ENCODE measurements at places on chromosomes 12 and 14.

GRCh38 chr12:26269562-26270284, 74.3 kb downstream of the SSPN start:
- DNase-seq: no peak

DNA sequence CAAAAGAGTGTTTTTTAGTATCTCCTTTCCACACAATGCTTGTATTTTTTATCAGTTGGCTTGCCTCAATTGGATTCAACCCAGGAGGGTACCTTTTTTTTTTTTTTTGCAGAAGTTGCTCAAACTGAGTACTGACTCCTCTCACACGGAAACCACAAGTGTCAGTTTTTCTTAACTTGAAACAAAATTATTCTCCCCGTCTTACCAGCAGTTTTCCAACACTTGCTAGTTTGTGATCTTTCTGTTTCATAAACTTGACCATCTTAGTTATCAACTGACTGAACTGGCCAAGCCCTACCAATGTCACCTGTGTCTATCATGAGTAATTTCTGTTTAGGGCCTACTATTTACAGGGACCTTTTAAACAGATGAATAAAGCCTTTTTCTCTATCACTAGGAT, 34.1 kb upstream of the ITPR2 start:
- no peak for DNase-seq

GRCh38 chr14:36580856-36581831, 1.3 kb downstream of the NKX2-8 start:
- DNase-seq: no peak

- no peak for DNase-seq
Observed at GRCh38 chr14:96816281-96816680, 19.1 kb downstream of the VRK1 start.

- DNase-seq: no peak
Observed at GRCh38 chr12:115897729-115898128, 379.8 kb downstream of the MED13L start.

GRCh38 chr12:122909442-122910288, 13.7 kb upstream of the VPS37B start:
- DNase-seq: no peak

DNA sequence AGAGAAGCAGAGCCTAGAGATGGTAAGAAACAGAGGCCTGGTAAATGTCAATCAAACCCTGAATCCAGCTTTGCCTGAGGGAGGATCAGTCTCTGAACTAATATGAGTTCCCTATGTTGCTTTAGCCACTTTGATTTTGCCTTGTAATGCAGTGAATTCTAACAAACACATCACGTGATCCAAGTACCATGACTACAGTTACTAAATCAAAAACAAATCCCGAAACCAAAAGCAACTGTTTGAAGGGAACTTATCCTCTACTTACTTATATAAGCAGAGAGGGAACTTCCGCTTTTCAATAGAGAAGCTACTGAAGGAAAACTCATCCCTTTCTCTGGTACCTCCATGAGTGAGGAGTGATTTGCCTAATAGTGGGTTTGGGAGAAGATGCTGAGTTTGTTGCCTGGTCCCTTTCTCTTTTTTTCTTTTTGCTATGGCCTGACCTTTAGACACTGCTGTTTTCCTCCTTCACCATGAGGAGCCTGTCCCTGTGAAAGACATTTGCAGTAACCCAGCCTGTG, 7.7 kb upstream of the PPTC7 start:
- no peak for DNase-seq

GRCh38 chr14:95078867-95079266, 78.5 kb downstream of the DICER1 start:
- DNase-seq: no peak

- DNase-seq: no peak
Observed at GRCh38 chr12:18753481-18754123, 15.7 kb downstream of the CAPZA3 start.

DNA sequence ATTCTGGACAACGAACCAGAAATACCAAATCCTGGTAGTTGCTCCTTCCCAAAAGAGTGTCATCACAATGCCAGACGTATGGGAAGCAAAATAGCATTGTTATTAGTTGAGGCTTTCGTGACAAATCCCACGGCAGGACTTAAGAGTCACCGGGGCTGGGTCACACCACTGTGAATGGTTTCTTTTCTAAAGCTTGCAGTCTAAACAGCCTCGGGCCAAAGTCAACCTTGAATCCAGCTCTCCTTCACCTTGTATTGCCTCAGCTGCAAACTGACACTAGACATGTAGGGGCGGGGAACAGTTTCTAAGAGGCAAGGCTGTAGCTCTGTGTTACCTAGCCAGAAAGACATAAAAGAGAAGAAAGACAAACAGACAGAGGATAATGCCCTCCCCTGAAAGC, 734.8 kb downstream of the MED13L start:
- DNase-seq: no peak
